ENCODE measurements at places on chromosomes 16 and 17.
A peak's percentile ranks its signal among the peaks of the same experiment; 100 is the strongest.

DNA sequence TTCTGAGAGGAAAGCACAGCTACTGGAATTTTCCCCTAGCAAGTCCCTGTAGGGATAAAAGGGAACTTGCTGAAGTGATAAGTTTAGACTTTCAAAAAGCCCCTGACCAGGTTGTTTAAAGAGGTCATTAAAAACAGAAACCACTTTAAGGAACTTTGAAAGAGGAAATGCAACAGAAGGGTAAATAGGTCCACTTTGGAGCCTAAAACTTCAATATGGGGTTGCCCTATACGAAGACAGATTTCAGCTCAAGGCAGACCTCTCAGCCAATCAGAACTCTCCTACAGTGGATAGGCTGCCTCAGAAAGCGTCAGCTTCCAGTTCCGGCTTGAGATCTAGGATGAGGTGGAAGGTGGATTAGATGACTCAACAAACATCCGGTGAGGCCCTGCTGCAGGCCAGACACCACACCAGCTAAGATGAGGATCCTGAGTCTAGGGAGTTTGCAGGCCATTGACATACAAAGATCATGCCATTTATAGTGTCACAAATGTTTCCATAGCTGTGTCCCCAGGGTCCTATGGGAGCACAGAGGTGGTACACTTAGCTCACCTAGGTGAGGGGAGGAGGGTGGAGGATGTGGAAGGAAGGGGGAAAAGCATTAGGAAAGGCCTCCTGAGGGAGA is 7.9 kb upstream of the MFSD6L start:
- DNase-seq = no peak

DNA sequence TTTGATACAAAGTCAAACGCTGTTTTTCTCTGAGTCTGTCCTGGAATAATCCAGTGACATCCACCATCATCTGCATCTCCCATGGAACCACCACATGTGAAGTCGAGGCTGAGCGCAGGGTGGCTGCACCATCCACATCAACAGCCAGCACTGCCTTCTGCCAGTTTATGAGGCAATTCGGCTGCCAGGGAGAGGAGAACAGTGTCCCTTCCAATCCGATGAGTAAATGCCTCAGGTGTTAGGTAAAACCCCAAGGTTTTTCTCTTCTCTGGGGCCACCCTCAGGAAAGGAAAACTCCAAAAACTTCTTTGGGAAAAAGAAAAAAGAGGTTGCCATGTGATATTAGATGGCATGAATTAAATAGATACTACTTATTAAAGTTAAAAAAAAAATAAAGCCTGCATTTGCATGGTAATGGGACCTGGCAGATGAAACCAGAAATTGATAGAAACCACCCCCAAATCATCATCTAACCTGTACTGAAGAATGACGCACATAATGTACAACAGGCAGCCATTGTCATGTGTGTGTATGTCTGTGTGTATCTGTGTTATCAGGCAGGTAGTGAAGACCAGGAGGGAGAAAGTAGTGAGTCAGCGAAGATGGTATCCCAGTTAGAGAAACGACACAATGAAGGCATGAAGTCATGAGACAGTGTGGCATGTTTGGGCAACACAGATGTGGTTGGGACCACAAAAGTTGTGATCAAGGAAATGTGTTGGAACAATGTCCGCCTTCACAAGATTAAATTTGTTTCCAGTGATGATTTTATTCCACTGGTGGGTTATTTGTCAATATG is 478.7 kb downstream of the CDH13 start:
- no peak for DNase-seq

DNA sequence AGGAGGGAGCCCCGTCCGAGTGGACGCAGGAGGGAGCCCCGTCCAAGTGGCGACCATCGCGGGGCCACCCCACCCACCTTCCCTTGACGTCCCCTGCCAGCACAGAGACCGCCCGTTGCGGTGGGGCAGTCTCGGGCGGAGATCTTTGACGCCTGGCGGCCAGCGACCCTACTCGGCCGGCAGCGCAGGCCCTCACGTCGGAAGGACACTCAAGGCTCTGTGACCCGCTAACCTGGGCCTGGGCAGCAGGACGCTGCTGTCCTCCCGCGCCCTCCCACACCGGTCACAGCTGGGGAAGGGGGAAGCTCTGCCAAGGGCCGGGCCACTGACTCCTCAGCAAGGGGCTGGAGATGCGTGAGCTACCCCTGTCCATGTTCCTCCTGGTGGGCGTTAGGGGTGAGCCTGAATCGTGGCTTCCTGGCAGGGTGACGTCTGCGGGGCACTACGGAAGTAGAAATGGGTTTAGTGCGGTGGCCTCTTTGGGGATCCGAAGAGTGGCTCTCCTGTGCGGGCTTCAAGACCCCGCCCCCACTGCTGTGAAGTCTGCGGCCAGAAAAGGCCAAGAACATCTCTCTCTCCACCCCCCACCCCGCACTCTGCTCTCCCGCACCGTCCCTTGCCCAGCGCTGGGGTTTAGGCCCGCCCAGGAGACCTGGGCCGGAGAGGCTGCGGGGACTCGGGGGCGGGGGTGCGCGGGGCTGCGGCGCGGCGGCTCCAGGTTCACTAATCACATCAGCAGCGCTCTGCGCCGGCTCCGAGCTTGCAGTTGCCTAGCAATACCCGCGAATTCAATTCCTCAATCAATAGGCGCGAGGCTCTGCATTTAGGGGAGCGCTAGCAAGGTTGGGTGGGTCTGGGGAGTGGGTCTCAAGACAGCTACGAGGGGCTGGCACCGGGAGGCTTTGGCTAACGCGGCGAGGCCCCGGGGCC is 5.8 kb downstream of the CBX8 start:
- peak; percentile 51 for DNase-seq

DNA sequence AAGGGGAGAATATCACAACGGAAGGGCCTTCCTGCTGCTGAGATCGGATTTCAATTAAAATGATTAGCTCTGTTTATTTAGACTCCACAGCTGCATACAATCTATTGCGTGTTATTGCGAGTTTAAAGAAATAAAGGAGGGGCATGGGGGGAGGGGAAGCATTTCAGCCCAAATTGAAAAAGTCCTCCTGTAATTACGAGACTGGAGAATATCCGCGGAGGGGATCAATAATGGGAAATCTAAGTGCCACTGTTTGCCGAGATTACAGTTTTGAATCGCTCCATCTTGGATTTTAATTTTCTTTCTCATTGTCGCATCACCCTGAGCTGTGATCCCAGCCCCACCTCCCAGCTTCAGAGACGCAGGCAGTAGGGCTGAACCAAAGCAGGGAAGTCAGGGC is 15.7 kb upstream of the RPL38 start:
- no peak for DNase-seq

GRCh38 chr16:84271037-84271436 is 23.6 kb upstream of the WFDC1 start:
- DNase-seq = no peak

DNA sequence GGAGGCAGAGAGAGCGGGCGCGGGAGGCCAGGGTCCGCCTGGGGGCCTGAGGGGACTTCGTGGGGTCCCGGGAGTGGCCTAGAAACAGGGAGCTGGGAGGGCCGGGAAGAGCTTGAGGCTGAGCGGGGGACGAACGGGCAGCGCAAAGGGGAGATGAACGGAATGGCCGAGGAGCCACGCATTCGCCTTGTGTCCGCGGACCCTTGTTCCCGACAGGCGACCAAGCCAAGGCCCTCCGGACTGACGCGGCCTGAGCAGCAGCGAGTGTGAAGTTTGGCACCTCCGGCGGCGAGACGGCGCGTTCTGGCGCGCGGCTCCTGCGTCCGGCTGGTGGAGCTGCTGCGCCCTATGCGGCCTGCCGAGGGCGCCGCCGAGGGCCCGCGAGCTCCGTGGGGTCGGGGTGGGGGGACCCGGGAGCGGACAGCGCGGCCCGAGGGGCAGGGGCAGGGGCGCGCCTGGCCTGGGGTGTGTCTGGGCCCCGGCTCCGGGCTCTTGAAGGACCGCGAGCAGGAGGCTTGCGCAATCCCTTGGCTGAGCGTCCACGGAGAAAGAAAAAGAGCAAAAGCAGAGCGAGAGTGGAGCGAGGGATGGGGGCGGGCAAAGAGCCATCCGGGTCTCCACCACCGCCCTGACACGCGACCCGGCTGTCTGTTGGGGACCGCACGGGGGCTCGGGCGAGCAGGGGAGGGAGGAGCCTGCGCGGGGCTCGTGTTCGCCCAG is 1.2 kb upstream of the CBX4 start:
- DNase-seq = peak; percentile 89

GRCh38 chr16:379183-379960 is 2.4 kb downstream of the PGAP6 start:
- no peak for DNase-seq

GRCh38 chr17:16255481-16255921 is 38.5 kb downstream of the PIGL start:
- DNase-seq = peak; percentile 17

GRCh38 chr17:8935191-8935590 is 30.3 kb downstream of the PIK3R5 start:
- DNase-seq = no peak

GRCh38 chr17:42017866-42018200 is 594 bp upstream of the DNAJC7 start:
- DNase-seq = no peak

- no peak for DNase-seq
These were observed 68.0 kb downstream of the ZFHX3 start for GRCh38 chr16:72979974-72980373.

- DNase-seq = peak; percentile 45
These were observed 103.3 kb downstream of the METRNL start for GRCh38 chr17:83182620-83183101.

- DNase-seq = peak; percentile 90
These were observed 8.4 kb upstream of the GLIS2 start for GRCh38 chr16:4307215-4308037.

GRCh38 chr16:20897922-20898321 is 2.2 kb downstream of the DCUN1D3 start:
- no peak for DNase-seq

GRCh38 chr17:68238164-68238870 is 9.5 kb upstream of the AMZ2 start:
- no peak for DNase-seq

- no peak for DNase-seq
These were observed 118.3 kb downstream of the ANKRD11 start for GRCh38 chr16:89371968-89372634.

- DNase-seq = peak; percentile 41
These were observed 60.4 kb downstream of the BAIAP2 start for GRCh38 chr17:81095383-81095762.

DNA sequence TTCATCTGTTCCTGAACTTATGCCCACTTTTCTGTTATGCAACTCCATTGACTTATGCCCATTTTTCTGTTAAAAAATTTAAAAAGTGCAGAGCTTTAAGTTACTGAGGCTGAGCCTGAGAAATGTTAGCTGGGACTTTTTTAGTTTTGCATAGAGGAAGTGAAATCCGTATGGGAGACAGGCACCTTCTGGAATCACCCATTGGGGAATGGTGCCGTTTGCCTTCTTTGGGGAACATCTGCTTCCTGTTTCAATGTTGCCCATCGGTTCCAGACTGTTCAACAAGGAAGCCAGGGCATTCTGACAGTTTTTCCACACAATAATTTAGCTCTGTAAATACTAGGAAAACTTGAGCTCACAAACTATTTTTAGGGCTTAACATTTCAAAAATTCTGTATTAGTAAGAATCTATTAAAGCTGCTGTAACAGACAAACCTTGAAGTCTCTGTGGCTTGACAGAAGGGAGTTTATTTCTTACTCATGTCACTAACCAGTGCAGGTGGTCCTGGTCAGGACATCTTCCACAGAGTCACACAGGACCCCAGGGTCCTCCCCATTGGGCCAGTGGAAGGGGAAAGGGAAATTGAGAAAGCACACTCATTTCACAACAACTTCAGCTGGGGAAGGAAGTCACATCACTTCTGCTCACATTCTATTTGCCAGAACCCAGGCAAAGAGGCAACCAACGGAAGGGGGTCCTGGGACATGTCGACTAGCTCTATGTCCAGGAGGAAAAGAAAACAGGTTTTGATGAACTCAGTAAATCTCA is 17.2 kb downstream of the PRKCB start:
- no peak for DNase-seq

- DNase-seq = no peak
These were observed 122.5 kb downstream of the ZNF423 start for GRCh38 chr16:49733313-49734009.
